ENCODE measurements at places on chromosomes 7 and 10.

DNA sequence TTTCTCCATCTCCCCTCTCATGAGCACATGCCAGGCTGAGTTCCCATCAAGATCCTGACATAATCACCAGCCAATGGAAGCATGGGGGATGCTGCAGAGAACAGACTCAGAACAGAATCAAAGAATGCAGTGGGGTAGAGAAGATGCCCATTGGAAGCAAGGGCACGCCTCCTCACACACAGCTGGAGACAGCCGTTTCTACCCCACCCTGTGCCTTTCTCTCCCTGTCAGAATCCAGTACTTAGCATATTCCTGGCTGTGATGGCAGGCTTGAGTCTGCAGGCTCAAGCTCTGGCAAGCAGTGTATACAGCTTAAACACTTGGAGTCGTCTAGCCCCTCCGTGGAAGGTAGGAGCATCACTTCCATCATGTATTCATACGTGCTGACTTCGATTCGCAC, 867.9 kb downstream of the NRG3 start:
- DNase-seq = no peak

- no peak for DNase-seq
Observed at GRCh38 chr10:58755340-58755610, 242.6 kb downstream of the BICC1 start.

- no peak for DNase-seq
Observed at GRCh38 chr7:44854644-44855364, 6.9 kb upstream of the H2AZ2 start.

- no peak for DNase-seq
Observed at GRCh38 chr7:85573346-85573745, 386.5 kb upstream of the SEMA3D start.

- no peak for DNase-seq
Observed at GRCh38 chr10:132225849-132226205, 39.1 kb downstream of the DPYSL4 start.

- no peak for DNase-seq
Observed at GRCh38 chr10:17729630-17730029, 22.4 kb upstream of the TMEM236 start.

GRCh38 chr7:71526106-71526505, 394.2 kb downstream of the GALNT17 start:
- DNase-seq = no peak

DNA sequence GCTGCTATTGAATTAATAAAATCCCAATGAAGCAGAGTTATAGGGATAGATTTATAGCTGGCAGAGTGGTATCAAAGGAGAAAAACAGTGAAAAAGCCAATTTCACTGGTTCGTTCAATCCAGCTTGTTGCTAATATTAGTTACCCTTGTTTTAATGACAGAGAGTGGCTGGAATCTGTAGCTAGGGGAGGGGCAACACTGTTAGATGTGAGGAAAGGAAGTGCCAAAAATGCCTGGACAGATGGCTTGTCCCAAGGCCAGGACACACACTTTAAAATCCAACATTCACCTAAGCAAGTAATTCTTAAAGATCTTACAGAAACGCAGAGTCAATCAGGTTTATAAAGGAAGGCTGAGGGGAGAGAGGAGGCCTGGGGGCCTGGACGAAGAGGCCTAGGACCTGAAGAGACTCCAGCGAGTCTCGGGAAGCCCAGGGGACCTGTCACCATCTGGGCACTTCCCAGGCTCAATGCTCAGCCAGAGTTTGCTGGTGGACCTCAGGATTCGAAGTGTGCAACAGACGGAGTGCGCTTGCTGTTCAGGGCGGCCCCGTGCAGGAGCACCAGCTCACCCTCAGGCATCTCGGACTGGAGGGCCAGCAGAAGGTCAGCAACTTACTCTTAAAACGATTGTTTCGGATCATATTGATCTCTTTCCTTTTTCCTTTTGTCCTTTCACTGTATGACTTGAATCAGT, 36.7 kb downstream of the TMEM248 start:
- no peak for DNase-seq

- DNase-seq = no peak
Observed at GRCh38 chr7:132290021-132290420, 286.2 kb downstream of the PLXNA4 start.

DNA sequence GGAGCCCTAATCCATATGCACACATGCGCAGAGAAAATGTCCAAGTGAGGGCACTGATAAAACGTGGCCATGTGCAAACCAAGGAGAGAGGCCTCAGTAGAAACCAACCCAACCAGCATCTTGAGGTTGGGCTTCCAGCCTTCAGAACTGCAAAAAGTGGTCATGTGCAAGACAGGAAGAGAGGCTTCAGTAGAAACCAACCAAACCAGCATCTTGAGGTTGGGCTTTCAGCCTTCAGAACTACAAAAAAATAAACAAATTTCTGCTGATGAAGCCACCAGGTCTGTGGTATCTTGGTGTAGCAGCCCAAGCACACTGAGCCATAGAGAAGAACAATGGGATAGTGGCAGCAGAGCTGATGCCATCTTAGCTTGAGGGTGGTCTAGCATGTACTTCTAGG, 371.5 kb downstream of the CALN1 start:
- DNase-seq = no peak

GRCh38 chr7:132501956-132502355, 74.3 kb downstream of the PLXNA4 start:
- DNase-seq = no peak

- no peak for DNase-seq
Observed at GRCh38 chr7:141276031-141276430, 202.2 kb downstream of the TMEM178B start.

DNA sequence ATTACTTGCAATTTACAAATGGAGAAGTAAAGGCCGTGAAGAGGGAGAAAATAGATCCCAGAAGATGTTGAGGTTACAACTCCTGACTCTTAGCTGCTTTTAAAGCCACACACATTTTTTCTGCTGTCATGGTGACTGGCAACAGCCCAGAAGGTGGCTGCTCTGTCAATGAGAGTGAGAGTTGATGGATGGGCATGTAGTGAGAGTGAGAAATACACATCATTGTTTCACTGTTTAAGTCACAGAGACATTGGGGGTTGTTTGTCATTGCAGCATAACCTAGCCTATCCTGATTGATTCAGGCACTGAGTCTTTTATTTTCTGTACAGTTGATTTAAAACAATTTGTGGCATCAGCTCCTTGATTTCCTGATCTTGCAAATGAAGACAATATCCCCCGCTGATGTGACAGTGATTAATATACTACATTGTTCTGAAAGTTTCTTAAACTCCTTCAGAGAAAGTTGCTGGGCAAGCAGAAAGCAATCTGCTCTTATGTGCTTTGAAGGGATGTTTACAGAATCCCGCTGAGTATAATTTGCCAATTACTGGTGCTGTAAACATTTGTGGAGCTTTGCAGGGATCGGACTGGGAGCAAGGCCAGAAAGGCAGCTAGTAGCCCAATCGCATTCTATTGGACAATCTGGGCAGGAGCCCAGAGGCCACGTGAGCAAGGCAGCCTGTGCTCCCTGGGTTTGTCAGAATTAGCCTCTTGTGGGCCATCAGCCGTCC, 229.6 kb downstream of the PRPF18 start:
- DNase-seq = no peak

GRCh38 chr7:16670731-16671344, 24.9 kb downstream of the BZW2 start:
- DNase-seq = no peak

- no peak for DNase-seq
Observed at GRCh38 chr7:131173145-131173890, 154.4 kb upstream of the MKLN1 start.

DNA sequence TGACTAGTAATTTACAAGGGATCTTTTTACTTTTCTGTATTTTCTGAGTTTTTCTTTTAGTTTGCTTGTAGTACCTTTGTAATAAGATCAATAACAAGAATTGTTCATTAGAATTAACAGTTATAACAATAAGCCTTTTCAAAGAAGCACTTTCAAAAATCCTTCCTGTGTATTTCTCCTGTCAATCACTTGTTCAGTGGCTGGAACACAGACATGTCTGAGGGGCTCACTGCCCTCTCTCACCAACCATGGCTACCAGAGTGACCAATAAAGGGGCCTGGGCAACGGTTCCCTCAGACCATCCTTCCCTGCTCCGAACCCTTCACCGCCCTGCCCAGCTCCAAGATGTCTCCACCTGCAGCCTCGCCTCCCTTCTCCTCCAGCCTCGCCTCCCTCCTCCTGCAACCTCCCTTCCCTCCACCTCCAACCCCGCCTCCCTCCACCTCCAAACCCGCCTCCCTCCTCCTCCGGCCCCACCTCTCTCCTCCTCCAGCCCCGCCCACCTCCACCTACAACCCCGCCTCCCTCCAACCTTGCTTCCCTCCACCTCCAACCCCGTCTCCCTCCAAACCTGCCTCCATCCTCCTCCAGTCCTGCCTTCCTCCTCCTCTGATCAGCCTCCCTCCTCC, 353.4 kb downstream of the TNS3 start:
- DNase-seq = no peak

DNA sequence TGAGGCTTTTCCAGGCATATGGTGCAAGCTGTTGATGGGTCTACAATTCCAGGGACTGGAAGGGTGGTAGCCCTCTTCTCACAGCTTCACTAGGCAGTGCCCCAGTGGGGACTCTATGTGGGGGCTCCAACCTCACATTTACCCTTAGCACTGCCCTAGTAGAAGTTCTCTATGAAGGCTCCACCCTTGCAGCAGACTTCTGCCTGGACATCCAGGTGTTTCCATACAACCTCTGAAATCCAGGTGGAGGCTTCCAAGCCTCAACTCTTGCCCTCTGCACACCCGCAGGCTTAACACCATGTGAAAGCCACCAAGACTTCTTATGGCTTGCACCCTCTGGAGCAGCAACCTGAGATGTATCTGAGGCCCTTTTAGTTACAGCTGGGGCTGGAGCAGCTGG, 87.8 kb downstream of the ZNF777 start:
- no peak for DNase-seq

DNA sequence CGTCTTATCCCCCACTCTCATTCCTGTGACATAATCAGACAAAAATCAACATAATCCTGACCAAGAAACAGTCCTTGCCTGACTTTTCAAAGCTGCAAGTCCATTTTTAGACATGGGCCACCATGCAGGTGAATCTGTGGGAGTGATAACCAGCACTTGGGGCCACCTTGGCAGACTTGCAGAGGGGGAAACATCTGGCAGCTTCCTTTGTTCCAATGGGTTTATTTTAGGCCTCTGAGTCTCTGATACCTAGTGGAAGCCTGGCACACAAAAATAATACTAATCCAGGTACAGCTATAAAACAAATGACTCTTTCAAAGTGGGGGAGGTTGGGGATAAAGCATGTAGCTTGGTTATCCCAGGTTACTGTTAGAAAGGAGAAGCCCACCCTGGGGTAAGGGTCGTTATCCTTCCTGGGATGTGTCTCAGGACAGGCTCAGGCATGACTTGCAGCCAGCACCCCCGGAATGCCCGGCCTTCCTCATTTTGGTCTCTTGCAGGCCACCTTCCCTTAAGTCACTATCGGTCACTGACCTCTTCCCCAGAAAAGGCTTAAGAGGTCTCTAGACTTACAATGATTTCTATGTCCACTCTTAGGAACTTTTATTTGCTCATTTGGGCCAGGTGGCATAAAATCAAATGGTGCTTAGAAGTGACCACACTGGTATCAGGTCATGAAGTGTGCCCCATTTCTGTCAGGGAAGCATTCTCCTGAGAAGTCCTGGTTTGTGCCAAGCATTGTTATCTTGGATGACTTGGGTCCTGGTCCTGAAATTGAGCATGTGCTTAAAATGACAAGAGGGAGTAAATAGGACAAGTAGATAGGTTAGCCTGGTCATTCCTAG, 37.6 kb downstream of the EEPD1 start:
- DNase-seq = no peak

- DNase-seq = peak; percentile 3
Observed at GRCh38 chr10:57891201-57892006, 376.3 kb downstream of the IPMK start.

DNA sequence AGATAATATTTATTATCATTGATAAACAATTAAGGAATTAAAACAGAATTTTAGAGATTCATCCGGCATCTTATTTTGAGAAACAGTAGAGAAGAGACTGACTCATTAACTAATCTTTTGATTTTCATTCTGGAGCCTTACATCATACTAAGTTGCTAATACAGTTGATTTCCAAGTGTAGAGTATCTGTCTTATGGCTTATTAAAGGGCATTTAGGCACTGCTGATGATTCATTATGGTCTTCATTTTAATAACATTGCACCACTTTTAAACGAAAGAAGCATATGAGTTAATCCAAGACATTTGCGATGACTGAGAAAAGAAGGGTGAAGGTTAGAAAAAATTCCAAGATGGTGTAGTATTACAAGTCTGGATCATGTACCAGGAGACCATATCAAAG, 186.0 kb upstream of the CACNA2D1 start:
- DNase-seq = no peak

DNA sequence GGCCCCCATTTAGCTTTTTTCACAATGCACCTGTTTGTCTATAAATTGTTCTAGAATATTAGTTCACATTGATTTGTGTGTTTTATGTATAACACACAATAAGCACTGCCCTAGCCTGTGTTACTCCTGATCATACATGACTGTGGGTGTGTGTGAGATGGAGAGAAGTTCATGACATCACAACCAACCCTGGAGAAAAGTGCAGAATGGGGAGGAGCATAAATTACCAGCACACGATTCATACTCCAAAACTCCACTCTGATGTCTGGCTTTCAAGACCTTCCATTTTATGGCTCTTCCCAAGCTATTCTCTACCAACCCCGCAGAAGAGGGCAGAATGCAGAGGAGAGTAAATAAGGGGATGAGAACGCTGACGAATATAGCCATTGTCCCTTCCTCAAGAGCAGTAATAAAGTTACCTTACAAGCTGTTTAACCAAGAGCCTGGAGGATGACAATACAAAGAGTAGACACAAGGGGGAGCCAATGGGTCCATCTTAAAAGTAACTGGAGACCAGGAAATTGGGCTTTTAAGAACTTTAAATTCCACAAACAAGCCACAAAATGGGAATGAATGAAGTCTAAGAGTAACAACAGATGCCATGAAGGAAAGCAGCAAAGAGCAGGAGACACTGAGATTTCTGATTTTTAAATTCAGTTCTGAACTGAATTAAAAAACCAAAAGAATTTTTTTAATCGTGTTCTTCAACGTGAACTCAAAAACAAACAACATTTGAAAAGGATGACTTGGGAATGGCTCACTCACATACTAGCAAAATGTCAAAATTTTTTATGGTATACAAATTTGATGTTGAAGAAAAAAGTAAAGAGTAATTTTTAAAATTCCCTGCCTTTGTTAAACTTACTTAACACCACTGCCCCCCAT, 159.6 kb downstream of the PARD3 start:
- DNase-seq = peak; percentile 70

DNA sequence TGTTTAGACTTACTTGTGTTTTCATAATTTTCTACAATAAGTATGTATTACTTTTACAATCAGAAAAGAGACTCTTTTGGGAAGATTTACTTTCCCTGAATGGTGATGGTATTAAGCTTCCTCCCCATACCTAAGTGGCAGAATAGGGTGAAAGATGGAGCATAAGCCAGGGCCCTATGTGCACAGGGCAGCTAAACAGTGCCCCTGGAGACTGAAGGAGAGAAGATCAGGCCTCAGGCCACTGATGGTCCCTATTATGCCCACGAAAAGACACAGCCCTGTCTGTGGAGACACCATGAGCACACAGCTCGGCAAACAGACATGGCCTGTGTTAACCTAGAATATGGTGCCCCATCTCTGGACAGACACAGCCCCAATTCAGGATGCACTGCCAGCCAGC, 139.4 kb downstream of the OAT start:
- DNase-seq = no peak

GRCh38 chr7:95199779-95200558, 124.4 kb downstream of the PON1 start:
- peak; percentile 6 for DNase-seq

- DNase-seq = peak; percentile 67
Observed at GRCh38 chr7:142832417-142832816, 22.5 kb upstream of the EPHB6 start.

- DNase-seq = no peak
Observed at GRCh38 chr10:11176746-11177145, 159.1 kb downstream of the CELF2 start.

Data from erythroblast (primary cell).